ENCODE measurements at places on chromosomes 1 and 21.

DNA sequence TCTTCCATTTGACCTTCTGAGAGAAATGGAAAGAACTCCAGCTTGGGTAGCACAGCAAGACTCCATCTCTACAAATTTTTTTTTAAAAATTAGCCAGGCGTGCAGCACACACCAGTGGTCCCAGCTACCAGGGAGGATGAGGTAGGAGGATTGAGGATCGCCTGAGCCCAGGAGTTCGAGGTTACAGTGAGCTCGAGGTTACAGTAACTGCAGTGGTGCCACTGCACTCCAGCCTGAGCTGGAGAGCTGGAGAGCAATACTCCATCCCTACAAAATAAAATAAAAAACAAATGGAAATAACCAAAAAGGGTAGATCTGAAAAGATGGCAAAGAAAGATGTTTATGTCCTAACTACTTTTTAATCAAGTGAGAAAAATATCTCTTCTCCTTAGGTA is 14.5 kb downstream of the POGZ start:
- DNase-seq = no peak

DNA sequence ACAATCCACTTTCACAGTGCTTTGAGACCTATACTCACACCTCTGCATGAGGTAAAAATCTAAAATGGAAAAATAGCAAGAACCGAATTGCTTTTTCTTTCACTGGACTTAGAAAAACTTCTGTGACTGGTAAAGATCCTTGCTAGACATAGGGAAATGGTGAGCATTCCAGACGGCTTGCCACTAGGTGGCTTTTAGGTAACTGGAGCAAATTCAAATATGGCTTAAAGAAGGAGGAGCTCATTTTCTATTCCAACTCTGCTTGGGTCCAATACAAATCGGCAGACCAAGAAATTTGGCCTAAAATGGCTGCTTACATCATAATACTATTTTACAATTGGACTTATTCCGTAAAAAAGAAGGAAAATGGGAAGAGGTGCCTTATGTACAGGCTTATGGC is 977.9 kb downstream of the ADGRL2 start:
- DNase-seq = no peak

DNA sequence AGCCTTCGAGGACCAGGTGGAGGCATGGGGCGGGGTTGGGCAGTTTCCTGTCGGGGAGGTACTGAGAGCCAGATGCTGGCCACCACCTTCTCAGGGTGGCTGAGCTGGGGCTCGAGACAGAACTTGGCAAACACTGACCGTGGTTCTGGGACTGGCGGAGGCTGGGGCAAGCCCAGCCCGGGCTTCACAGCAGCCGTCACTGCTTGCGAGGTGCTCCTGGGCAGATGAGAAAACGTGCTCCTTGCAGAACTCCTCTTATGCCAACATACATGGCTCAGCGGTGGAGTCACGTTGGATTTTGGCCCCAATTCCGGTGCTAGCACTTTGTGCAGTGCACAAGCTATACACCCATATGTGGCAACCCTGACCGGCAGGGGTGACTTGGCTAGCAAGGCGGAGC is 69.2 kb downstream of the RUNX3 start:
- DNase-seq = no peak

GRCh38 chr1:202074985-202075384 is 47.7 kb upstream of the GPR37L1 start:
- no peak for DNase-seq

DNA sequence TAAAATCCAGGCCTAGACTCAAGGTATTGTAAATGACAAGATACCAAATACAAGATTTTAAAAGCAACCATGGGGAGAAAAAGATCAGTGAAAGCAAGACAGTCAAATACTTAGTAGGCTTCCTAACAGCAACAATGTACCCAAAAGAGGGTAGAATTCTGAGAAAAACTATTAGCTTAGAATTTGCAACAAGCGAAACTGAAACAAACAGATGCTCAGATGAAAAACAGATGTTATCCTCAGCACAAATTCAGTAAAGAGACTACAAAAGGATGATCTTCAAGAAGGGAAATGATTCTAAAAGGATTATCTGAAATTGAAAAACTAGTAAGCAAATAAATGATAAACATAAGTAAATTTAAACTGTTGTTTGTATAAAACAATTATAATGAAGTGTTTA is 40.0 kb downstream of the PDC start:
- DNase-seq = no peak

DNA sequence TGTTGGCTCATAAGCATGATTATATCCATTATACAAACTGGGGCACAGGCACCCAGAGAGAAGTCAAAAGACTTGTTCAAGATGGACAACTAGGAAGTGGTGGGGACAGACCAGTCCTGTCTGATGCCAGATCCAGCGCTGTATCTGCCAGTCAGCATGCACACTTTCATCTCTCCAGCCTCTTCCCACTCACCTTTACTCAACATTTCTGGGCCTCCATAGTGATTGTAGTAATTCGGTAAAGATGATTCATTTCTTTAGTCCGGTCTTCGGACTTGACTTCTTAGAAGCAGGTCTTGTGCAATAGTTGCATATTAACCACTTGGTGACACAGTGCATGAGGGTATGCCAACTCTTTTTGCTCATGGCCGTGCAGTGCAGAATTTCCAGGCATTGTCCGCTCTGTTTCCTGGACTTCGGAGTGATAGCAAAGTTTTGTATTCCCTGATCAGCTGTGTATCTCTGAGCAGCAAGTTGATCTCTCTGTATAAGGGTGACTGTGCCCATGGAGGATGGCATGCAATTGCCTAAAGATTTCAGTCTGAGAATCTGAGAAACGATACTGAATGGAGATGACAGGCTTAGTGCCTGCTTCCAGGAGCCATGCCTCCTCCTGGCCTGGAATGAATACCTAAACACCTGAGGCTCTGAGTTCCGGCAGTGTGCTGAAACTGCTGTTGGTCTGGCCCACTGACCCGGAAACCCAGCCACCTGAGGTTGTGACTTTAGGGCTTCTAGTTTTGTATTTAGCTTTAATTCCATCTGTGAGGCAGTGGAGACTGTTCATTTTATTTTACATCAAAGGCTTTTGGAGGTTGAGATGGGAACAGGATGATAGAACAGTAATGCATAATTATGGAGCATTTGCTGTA is 39.0 kb downstream of the GALNT2 start:
- DNase-seq = no peak

- DNase-seq = no peak
These were observed 15.9 kb downstream of the WDR4 start for GRCh38 chr21:42863504-42863870.

GRCh38 chr1:27570356-27570755 is 33.6 kb downstream of the AHDC1 start:
- DNase-seq = no peak

GRCh38 chr1:240170266-240170665 is 78.6 kb downstream of the FMN2 start:
- DNase-seq = no peak

- DNase-seq = no peak
These were observed 120.8 kb downstream of the LMO4 start for GRCh38 chr1:87449348-87449963.

- DNase-seq = peak; percentile 30
These were observed 144.3 kb downstream of the DNM3 start for GRCh38 chr1:171985639-171986038.

- no peak for DNase-seq
These were observed 254.8 kb upstream of the PLXNA2 start for GRCh38 chr1:208499026-208499425.

- no peak for DNase-seq
These were observed 5.2 kb downstream of the ELF3 start for GRCh38 chr1:202015662-202015937.

DNA sequence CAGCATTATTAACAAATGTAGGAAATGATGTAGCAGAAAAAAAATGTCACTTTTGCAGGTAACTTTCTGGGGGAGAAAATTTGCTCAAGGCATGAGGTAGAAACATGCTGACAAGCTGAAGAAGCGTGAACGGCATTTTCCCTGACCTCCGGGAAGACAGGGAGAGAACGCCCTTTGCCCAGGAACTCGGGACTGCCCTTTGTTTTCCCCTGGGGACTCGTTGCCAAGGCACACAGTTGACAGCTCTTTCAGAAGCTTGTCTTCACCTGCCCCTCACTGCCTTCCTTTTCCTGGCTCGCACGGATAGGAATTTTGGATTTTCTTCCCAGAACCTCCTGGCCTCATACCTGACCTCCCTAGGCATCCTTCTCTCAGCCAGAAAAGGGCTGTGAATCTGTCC is 52.7 kb upstream of the COA6 start:
- DNase-seq = no peak

DNA sequence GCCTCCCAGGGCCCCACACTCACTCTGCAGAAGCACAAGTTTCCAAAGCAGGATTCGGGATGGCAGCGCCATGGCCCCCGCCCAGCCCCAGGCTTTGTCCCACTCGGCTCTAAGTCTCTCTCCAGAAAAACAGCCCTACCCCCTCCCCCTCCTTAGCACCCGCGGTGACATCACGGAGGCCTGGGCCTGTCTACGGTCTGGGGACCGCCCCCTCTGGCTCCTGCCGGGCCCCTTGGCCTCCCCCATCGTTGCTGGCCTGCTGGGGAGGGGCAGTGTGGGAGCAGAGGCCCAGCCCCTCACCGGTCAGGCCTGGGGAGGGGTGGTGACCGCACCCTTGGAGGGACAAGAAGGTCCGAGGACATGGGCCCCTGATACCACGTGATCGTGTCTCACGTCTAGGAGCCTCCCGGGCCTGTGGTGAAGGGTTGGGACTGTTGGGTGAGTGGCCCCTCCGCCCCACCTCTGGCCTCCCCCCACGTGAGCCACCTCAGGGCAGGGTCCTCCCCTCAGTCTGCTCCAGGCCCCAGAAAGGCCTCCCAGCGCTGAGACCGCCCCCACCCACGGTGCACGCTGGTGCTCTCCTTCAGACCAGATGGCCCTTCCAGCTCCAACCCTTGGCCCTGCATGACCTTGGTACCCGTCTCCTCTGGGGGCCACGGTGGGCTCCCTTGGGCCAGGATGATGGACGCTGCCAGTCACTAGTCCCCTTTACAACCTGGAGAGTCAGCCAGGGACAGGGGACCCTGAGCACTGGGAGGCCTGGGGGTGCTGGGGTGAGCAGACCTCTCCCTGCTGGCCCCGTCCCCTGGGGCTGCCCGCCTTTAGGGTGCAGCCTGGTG is at the start of gene MXRA8:
TSS of gene MXRA8 (minus strand) at position 123 of the 839 bp plus-strand sequence. CDS start at position 72, 51 bp downstream.
- DNase-seq = no peak

GRCh38 chr1:119331915-119332314 is 36.7 kb upstream of the HAO2 start:
- DNase-seq = no peak

GRCh38 chr1:77065693-77066342 is 153.4 kb downstream of the PIGK start:
- no peak for DNase-seq

DNA sequence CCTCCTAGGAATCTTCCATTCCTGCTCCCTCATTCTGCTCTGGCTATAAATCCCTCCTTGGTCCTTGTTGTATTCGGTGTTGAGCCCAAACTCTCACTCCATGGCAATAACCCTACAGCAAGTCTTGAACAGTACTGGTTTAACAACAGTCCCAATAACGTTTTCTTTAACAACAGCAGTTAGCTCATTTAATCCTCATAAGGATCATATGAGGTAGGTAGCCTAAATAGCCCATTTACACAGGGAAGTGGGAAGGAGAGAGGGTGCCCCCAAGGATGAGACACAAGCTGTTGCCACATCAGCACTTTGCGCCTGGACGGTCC is 444 bp upstream of the AGTRAP start:
- DNase-seq = no peak

GRCh38 chr1:214018386-214019268 is 30.9 kb downstream of the PROX1 start:
- peak; percentile 55 for DNase-seq

DNA sequence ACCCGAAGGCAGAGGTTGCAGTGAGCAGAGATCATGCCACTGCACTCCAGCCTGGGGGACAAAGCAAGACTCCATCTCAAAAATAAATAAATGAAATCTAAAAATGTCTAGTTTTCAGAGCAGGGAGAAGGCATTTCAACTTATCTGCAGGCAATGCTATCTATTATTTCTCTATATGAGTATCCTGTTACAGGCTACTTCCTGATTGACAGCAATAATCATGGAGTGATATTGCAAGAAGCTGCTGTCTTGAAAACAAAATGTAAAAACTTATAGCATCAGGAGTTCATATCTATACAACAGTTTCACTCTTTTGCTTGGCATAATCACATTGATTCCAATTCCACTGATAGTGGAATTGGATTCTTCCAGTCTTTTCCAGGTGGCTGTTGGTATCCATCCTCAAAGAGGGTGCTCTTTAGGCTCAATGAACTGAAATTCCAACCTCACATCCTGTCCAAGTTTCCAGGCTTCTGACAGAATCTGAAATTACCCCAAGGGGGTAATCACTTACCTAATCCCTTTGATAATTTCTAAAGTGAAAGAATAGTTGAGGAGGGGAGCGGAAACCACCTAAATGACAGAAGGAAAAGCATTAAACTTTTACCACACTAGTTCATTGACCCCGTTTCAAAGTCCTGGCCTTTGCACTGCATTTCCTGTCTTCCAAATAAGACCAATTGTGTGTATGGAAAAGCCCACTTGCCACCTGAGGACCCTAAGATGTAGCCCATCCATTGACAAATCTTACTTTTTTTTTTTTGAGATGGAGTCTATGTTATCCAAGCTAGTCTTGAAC is 107.6 kb downstream of the GLUL start:
- DNase-seq = no peak

- DNase-seq = no peak
These were observed 49.9 kb downstream of the CLCA4 start for GRCh38 chr1:86596741-86597290.

GRCh38 chr1:29685387-29685786 is 449.1 kb downstream of the PTPRU start:
- no peak for DNase-seq

DNA sequence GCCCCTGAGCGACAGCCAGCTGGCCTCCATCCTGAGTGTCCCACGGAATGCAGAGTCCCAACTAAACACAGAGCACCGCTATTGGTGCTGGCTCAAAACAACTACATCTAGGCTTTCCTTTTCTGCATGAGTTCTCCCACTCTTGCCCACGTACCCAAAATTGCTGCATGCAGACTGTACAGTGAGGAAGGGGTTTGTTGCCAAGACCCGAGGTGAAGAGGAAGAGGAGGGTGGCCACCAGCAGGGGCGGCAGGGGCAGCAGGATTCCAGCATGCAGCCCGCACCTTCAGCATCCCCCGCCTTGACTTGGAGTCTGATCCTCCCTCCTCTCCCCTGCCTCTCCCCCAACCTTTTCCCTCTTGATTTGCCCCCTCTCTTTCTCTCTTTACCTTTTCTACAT is 8.0 kb downstream of the S100A9 start:
- no peak for DNase-seq

GRCh38 chr1:192524223-192524622 is 51.4 kb upstream of the RGS1 start:
- no peak for DNase-seq

DNA sequence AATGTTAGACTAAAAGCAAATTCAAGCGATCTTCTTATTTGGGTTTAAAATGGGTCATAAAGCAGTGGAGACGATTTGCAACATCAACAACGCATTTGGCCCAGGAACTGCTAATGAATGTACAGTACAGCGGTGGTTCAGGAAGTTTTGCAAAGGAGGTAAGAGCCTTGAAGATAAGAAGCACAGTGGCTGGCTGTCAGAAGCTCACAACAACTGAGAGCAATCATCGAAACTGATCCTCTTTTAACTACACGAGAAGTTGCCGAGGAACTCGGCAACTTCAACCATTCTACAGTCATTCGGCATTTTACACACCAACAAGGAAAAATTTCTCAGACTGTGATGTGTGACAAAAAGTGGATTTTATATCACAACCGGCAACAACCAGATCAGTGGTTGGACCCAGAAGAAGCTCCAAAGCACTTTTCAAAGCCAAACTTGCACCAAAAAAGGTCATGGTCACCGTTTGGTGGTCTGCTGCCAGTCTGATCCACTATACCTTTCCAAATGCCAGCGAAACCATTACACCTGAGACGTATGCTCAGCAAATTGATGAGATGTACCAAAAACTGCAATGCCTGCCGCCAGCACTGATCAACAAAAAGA is 47.9 kb downstream of the ASH1L start:
- DNase-seq = no peak

- DNase-seq = no peak
These were observed 659.7 kb upstream of the NEGR1 start for GRCh38 chr1:72942008-72942407.
